ENCODE measurements at places on chromosomes 5 and 9. TPM values are rescaled to one million over a fixed set of nuclear protein-coding genes. Genes with fewer than 3 reads are reported as not detected.

GRCh38 chr9:93184432-93185265 lies 710 bp downstream of the WNK2 start:
- no peak for DNase-seq

GRCh38 chr5:146076028-146076427 lies 29.3 kb downstream of the PLAC8L1 start:
- DNase-seq: no peak

DNA sequence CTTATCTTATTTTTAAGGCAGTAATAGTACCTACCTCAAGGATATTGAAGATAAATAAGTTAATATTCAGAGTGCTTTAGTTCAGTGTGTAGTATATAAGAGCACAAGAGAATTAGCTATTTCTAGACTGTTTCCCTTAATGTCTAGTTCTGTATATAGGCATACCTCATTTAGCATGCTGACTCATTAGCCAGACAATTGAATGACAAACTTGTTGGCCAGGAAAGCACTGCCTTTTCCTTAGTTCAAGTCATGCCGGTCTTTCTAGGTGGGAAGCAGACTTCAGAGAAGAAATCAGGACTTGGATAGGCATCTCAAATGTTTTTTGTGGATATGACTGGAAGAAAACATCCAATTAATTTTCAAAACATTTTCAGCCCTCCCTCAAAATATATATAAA lies 3.2 kb upstream of the FBXO4 start:
- DNase-seq: no peak

Gene FGF10
- 6.9 TPM for total RNA-seq

- no peak for DNase-seq
Observed at GRCh38 chr5:166046956-166047355, 2244.5 kb upstream of the WWC1 start.

DNA sequence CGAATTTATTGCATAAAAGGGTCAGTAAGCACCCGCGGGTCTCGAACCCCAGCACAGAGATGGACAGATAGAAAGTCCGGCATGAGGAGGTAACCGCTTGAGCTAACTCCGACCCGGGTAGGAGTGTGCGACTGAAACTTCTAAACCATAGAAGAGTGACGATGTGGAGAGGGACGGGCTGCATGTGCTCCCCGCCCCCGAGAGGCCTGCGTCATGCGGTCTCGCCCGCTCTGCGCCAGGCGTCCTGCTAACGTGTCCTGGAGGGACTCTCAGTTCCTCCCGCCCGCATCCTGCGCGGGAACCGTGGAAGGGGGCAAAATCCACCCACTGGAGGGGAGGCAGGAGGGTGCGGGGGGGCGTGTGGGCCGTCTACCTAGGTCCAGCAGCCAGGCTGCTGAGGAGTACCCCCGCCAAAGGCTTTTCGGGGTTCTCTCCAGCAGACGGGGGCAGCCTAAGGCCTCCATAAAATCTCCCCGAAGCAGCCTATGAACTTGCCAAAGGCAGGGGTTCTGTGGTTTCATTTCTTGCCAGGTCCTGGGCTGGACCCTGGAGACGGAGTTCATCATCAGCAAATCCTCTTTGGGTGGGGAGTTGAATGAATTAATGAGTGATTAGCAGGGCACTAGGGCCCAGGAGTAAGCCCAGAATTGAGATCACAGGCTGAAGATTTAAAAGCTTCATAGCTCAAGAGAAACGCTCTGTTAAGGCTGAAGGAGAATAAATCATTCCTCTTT lies 51.9 kb downstream of the TGFBI start:
- peak; percentile 46 for DNase-seq

DNA sequence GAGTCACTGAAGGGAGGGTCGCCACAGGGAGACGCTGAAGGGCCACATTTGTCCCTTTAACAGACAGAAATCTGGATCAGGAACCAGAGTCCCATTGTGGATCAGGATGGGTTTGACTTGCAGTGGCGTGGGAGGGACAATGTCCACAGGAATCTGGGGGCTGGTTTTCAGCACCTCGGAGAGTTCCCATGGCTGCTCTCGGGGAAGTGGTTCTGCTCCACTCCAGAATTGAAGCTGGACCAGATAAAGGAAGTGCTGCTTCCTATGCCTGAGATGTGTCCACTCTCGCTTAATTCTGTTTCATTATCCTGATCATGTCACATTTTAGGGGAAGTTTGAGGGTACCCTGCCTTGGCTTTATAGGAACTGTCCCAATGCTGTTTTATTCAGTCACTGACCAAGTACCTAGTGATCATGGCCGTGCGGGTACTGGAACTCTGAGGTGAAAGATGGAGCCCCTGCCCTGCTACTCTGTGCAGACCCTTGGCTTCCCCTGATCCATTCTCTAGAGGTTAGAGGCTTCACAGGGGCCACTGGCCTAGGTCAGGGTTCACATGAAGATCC lies 28.7 kb downstream of the ENHO start:
- DNase-seq: no peak

DNA sequence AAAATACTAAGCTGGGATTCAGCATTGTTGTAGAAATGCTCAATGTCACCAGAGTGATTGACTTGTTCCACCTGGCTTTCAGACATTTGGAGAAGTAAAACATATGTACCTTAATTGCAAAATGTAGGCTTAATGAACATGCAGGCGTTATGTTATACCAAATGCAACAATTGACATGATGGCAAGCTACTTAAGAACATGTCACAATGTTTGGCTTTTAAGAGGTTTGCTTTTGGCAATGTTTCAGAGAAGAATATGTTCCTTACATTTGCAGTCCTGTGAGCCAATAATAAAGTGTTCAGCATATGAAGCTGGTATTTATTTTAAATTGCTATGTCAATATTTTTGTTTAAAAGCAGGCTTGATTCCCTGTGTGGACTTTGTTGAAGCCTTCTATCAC lies 111.7 kb upstream of the NUDT12 start:
- no peak for DNase-seq

GRCh38 chr5:54867310-54867944 lies 118.0 kb downstream of the ESM1 start:
- no peak for DNase-seq

GRCh38 chr9:71112866-71113265 lies 8.6 kb downstream of the TRPM3 start:
- DNase-seq: no peak

DNA sequence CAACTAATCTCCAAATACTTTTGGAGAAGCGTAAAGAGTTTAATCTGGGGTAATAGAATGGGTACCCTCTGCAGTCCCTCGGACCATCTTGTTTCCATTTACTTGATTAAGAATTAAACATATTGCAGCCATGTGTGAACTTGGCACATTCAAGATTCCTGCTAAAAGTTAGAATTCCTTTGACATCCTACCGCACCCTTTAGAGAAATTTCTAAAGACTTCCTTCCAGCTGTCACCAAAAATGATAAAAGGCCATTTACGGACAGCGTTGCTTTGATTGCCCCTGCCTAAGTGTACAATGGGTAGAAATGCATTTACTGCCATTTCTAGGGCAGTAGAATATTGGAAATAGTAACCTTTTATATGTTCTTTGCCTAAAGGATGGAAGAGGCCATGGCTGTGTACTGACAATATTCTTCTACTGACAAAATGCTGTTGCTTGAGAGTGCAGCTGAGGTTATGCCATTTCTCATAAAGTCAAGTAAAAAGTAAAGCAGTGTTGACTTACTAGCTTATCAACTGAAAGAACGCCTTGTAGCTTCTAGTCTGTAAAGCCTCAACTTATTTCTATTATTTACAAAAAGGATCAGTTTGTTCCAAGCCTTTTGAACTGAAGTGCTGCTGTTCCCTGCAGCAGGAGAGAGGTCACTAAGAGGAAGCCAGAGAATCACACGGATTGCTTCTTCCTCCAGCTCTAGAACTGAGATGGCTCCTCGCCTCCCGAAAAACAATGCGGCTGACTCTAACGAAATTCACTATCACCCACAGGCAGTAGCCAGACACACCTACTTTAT lies 139.8 kb upstream of the BASP1 start:
- peak; percentile 23 for DNase-seq

DNA sequence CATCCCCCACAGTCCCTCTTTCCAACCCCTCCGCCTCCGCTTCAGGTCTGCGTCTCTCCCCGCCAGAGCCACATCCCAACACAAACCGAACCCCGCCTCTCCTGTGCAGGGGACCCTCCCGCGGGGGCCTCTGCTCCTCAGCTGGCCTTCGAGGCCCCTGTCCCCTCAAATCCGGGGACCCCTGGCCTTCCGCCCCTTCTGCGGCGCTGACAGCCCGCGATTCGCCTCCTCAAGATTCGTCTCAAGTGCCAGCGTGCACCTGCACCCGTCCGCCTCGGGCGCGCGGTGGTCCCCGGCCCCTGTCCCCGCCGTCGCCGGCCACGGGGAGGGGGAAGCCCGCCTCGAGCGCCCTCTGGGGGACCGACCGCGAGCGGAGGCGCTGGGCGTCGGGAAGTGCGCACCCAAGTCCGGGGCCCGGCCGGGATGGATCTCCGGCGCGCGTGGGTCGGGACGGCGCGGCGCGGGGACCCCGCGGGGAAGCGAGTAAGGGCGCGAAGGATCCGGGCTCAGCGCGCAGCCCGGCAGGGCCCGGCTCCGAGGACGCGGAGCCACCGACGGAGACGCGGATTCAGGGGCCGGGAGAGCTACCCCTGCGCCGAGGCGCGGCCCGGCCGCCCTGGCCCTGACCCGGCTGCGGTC lies 623 bp downstream of the FLT4 start:
- no peak for DNase-seq

DNA sequence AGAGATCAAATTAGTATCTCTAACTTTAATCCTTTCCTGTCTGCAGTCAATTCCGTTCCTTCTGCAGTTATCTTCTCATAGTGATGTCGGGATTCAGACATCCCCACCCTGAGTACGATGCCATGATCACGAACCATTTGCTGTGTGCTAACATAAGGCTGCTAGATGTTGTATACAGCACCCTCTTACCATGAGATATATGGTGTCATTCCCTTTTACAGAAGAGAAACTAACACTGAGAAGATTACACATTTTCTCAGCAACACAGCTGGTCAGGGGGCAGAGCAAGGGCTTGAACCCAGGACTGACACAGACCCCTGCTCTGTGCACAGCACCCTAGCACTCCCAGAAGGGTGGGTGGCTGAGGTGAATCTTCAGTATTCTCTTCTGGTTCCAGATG lies 46.9 kb upstream of the HSD17B4 start:
- no peak for DNase-seq

Gene REEP2
- total RNA-seq: 4.1 TPM

Gene ATP6V0E1
- 171 TPM for total RNA-seq

GRCh38 chr5:164359260-164360255 lies 854.1 kb downstream of the MAT2B start:
- no peak for DNase-seq

Gene IRX2
- total RNA-seq: 10.2 TPM

Gene IFNA8
- total RNA-seq: not detected

- no peak for DNase-seq
Observed at GRCh38 chr5:71922584-71923106, 184.6 kb upstream of the MAP1B start.

Gene ADAMTS12
- 3.7 TPM for total RNA-seq

Gene ZBED3
- total RNA-seq: 25.3 TPM

DNA sequence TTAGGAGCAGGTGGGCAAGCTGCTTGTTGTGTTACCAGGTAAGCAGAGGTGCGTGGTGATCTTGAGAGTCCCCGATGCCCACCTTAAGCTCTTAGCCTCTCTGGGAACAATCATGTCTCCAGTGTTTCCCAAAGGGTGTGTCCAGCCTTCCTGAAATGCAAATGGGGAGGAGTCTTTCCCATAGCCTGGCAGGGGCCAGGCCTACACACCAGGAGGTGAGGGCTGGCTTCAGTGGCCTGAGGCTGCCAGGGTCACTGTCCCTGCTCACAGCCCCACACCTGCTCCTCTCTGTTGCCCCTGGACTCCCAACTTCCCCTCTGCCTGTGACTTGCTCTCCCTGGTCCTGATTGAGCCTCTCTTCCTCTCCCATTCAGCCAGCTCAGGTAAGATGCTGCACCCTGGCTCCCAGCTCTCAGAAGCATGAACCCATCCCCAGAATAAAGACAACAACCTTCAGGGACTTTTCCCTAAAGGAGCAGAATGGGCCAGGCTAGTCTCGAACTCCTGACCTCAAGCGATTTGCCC lies 65.7 kb upstream of the PHYKPL start:
- DNase-seq: no peak

Gene CDC42SE2
- 63.5 TPM for total RNA-seq

DNA sequence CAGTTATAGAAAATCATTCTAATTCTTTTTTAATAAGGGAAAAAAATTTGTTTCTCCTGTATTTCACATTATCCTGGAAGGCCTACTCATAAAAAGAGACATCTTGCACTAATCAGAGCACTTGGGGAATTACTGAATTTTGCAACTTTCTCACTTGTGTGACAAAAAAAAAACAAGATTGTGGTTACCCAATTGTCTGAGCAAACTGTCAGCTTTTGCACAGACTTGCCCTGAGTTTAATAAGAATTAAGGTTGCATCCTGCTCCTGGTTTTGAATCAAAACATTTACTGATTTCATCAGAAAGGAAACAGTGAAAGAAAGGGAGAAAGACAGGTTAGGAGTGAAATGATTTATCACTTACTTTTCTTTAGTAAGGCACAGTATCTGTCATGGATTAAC lies 10.6 kb upstream of the SH3RF2 start:
- DNase-seq: peak; percentile 31

- DNase-seq: no peak
Observed at GRCh38 chr9:110078604-110079003, 129.4 kb downstream of the C9orf152 start.

GRCh38 chr9:129495620-129496472 lies 125.1 kb downstream of the C9orf50 start:
- peak; percentile 93 for DNase-seq

GRCh38 chr5:113776832-113777525 lies 263.5 kb downstream of the YTHDC2 start:
- peak; percentile 36 for DNase-seq

DNA sequence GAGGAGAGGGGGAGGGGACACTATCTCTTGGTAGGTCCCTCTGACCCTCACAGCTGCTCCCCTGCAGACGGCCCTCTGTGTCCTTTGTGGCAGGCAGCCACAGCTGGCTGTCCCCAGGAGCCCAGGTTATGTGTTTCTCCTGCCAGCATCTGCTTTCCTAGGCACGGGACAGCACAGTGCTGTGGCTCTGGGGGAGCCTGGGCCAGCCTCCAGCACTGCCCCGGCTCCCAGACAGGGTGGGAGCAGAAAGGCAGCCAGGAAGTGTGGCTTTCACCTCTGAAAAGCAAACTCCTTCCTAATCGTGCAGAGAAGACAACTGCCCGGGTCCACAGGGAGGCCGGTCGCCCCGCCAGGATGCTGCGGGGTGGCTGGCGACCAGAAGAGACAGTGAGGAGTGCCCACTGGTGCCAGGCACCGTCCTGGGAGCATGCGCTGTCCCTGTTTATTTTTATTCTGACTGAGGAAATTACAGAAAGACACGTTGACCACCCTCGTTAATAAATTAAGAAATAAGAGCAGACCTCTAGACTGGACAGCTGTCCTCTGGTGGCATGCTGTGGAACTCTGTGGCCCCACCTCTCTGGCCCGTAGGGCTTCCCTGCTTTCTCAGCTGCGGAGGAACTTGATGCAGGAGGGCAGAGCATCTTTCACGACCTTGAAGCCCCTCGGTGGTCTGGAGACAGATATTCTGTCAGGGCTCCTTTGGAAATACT lies 240.3 kb downstream of the FANCC start:
- DNase-seq: no peak

- DNase-seq: no peak
Observed at GRCh38 chr5:38451074-38451725, 105.2 kb downstream of the LIFR start.

GRCh38 chr9:68904454-68904853 lies 109.5 kb downstream of the PRKACG start:
- no peak for DNase-seq

Data from prostate gland (tissue), 2 donors.